ENCODE measurements at places on chromosomes 2 and 18.

DNA sequence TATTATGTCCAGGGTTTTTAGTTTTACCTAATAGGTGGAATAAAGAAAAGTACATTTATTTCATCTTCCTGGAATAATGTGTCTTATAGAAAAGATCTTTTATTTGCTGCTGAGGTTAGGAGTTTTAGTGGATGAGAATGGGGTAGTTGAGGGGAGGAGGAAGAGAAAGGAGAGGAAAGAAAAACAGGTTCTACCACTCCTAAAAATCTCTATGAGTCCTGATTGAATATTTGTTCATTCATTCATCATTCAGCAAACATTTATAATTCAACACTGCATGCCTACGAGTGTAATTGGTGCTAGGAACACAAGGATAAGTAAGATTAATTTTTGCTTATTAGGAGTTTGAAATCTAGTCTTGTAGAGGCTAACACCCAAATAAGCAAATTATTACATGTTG is 45.2 kb upstream of the SLC4A10 start:
- DNase-seq, result no peak

DNA sequence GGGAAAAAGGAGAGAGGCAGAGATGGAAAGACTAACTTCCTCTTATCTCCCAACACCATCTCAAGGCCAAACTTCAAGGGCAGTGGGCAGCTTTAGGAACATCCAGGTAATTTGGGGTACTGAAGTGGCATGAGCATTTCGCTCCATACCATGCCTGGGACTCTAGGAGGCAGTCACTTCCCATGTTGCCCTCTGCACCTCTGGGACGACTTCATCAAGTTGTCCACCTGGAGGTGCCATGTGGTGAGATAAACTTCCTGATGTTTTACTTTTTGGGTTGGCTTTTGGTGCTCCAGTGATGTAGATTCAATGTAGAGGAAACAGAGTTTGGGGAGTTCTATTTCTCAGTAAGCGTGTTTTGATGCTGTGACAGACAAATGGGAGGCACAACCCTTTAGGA is 56.3 kb upstream of the UPP2 start:
- DNase-seq, result no peak

DNA sequence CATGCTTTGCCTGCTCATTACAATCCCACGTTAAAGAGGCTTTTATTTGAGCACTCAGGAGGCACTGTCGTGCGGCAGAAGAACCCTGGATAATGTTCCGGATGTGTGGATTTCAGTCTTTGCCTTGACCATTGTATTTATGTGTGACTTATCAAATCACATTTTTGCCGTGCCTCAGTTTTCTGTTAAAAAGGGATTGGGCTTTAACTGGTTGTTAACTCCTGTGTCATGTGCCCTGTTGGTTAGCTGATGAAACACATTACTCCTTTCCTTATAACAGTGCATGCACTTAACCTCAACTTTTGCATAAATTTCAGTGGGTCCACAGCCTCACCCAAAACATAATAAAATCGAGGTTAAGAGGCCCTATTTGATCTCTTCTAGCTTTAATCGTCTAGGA is 52.7 kb downstream of the NAB1 start:
- no peak for DNase-seq

GRCh38 chr18:31942291-31942998 is 483 bp downstream of the TRAPPC8 start:
- peak; percentile 45 for DNase-seq

GRCh38 chr2:127371037-127371436 is 16.7 kb downstream of the MAP3K2 start:
- no peak for DNase-seq

Measured in brain (organoid and tissue), 16 donors.